Naive B cell (primary cell): ENCODE measurements at places on chromosomes 2 and 18. TPM values are rescaled to one million over a fixed set of nuclear protein-coding genes. Genes with fewer than 3 reads are reported as not detected.

RIT2 gene
- not detected for polyA plus RNA-seq

ZNF396 gene
- polyA plus RNA-seq: 0.90 TPM

MERTK gene
- polyA plus RNA-seq: not detected

IL18R1 gene
- polyA plus RNA-seq: 0.39 TPM
